ENCODE measurements at places on chromosomes 4 and X.
A peak's percentile ranks its signal among the peaks of the same experiment; 100 is the strongest.

GRCh38 chr4:169229571-169230028 is 41.2 kb downstream of the SH3RF1 start:
- peak; percentile 96 for DNase-seq

- DNase-seq = no peak
Measured at GRCh38 chrX:49230500-49231232, 2.5 kb downstream of the CACNA1F start.

DNA sequence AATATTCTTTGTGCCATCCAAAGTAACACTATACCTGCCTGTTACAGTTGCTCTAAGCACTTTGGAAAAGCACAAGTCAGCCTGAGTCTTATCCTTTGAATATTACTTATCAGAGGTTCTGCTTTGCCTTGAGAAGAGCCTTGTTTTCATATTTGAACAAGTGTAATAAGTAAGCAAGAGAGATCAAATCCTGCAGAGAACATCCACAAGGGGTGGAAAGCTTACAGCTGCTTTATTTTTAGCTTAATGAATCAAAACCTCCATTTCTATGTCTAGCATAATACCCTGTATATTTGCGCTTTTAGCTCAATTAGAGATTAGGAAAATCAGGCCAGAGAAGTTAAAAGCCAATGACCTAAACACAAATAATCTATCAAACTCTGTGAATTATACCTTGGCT is 139.8 kb downstream of the CDS1 start:
- no peak for DNase-seq

- no peak for DNase-seq
Measured at GRCh38 chr4:155846929-155847328, 19.1 kb downstream of the ASIC5 start.

GRCh38 chr4:28226962-28227361 is 1366.3 kb downstream of the STIM2 start:
- no peak for DNase-seq

DNA sequence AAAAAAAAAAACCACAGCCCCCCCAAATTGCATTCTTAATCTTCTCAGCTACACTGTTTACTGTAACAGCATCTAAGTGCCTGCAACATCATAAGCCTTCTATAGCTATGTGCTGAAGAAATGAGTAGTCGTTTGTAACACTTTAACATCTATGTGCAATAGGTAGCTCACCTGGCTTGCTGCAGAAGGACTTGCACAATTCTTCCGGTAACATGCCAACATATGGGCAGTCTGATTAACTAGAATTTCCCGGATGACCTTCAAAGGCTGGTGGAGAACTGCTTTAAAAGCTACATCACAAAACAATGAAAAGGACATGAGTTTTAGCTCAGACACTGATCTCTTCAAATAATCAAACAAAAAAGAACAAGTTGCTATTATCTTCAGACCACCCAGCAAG is 52.9 kb downstream of the METTL14 start:
- no peak for DNase-seq

- DNase-seq = no peak
Measured at GRCh38 chr4:163768014-163768413, 273.5 kb downstream of the TMA16 start.

GRCh38 chr4:118740869-118741268 is 55.7 kb downstream of the METTL14 start:
- DNase-seq = peak; percentile 47

DNA sequence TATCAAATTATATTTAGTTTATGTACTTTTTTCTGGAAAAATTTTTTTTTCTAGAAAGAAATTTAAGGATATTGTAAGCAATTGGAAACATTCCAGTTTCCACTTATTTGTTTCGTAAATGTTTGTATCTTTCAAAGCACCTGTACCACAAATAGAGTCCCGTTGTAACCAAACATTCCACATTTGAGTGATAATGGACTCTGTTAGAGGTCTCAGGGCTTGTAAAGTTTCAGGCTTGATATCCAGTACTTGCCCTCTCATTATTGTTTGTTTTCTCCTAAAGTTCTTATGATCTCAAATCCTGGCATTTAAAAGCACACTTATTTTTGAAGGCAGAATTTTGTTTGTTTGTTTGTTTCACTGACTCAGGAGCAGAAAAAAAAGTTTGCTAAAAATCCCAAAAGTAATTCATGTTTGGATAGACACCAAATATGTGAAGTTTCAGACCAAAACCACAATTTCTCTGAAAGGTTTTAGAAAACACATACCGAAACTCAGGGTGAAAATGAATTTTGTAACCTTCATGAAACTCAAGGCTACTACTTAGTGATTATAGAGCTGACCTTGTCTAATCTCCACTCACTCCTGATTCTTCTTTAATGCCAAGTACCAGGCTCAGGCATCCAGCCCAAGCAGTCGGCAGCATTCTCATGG is 5.7 kb upstream of the TMEM192 start:
- DNase-seq = no peak

GRCh38 chr4:86999136-86999643 is 64.4 kb downstream of the AFF1 start:
- DNase-seq = peak; percentile 21

DNA sequence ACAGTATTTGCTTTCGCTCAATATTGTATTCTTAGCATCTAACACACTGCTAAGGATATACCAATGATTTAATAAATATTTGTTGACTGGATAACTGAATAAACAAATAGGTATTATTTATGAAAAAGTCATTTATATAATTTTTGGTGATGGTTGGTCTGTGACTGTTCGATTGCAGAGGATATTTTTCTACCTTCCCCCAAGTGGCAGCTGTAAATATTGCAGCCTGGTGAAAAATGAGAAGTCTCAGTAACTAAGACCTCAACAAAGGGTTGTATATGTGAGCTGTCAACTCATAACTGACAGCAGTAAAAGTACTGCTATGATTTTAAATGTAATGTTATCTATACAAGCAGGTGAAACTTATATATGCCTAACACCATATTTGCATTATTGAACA is 36.0 kb downstream of the HTR2C start:
- DNase-seq = peak; percentile 2

DNA sequence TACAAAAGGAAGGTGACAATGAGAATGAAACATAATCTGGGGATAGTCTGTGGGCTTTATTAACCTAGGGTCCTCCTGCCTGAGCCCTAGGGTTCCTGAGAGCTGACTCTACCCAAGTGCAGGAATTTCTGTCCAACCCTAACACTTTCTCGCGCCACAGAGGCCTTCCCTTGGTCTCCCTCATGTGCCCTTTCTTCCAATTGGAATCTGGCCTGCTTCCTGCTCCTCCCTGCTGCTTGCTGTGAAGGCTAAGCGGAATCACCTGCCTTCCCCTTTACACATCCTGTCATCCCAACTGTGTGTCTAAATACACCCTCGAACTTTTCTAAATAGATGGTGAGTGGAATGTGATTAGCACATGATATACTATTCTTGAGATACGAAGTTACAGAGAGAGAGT is 5.9 kb downstream of the MAGEA11 start:
- no peak for DNase-seq

GRCh38 chr4:3875466-3875865 is 109.3 kb downstream of the ADRA2C start:
- no peak for DNase-seq

Data from cardiac fibroblast (primary cell).